ENCODE measurements at places on chromosomes 2 and 18.

GRCh38 chr2:65363879-65364666, 68.3 kb downstream of the SPRED2 start:
- DNase-seq: no peak

DNA sequence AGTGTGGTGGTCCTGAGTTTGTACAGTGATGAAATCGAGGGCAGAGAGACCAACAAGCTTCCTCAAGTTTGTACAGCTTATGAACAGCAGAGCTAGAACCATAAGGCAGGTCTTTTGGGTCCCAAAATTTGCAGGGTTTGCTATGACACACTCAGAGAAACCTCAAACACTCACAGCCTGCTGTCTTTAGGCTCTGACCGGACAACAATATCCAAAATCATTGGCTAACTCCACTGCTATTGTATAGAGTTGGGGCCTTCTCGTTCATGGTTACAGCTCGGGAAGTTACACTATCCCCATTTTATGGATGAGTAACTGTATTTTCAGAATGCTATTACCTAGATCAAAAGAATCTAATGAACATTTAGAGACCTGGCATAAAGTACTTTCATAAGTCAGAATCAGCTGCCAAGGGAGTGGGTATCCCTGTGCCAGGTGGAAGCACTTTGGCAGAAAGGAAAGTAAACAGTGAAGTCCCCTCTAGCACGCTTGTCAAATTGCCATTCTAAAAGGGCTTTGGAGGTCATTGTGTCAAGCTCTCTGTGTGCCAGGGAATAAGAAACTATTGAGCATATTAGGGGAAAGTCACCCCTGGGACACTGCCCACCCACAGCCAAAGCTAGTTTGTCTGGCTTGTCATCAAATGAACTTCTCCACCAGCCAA, 331.8 kb downstream of the ALK start:
- DNase-seq: no peak

DNA sequence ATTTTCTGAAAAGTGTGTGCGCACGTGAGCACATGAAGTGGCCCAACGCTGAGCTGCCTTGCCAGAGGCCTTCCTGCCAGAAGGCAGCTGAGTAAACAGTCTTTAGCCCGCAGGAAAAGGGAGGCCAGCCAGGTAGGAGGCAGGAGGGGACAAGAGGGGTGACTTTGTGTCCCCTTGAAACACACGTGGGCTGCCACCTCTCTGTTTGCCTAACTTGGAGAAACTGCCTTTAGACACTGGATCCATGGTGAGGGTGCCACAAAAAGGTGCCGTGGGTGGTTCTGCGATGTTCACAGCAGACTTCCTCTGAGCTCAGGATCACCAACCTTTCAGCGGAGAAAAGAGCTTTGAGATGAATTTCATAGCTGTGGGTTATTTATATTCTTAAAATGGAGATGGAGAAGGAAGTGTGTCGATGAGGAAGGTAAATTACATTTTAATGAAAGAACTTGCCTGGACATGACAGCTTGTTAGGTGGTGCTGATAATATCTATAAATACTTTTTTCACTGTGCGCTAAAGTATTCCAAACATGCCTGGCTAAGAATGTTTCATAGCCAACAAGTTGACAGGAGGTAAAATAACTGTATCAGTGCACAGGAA, 36.6 kb upstream of the ASB1 start:
- DNase-seq: peak; percentile 35

- DNase-seq: no peak
Observed at GRCh38 chr2:121564905-121565304, 34.2 kb downstream of the RNU4ATAC start.

DNA sequence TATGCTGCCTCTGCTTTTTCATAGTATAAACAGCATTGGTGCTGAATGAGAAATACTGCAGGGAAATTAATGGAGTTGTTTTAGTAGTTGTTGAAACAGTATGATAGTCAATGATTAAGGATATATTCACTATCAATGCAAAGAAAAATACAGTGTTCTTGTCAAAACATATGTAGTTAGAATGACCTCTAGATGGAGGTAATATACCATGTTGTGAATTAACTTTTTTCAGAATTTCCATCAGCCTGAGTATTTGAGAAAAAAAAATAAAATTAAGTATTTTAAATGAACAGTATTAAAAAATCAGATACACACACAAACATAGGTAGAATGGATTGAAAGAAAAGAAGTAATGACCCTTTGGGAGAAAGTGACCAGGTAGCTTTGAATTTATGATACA, 59.5 kb downstream of the RMDN2 start:
- no peak for DNase-seq

DNA sequence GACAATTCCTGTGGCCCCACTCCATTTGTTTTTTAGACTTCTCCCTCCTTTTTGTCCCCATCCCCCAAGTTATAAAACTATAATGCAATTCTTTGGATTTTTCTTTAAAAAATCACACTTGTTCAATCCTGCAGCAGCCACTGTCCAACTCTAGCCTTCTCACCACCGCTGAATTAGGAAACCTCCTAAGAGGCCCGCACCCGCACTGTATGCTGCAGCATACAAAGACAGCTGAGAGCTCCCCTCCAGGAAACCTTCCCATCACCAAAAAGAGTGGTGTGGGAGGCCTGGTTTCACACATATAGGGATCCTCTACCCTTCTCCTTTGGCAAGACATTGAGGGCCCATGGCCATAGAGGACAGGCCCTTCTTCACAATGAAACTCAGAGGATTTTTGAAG, 2.9 kb downstream of the PCGF1 start:
- no peak for DNase-seq

- DNase-seq: no peak
Observed at GRCh38 chr18:37540424-37541138, 25.0 kb downstream of the CELF4 start.

- DNase-seq: peak; percentile 77
Observed at GRCh38 chr18:6219116-6219717, 195.5 kb downstream of the L3MBTL4 start.

- peak; percentile 52 for DNase-seq
Observed at GRCh38 chr2:42513252-42513918, 19.6 kb upstream of the KCNG3 start.

DNA sequence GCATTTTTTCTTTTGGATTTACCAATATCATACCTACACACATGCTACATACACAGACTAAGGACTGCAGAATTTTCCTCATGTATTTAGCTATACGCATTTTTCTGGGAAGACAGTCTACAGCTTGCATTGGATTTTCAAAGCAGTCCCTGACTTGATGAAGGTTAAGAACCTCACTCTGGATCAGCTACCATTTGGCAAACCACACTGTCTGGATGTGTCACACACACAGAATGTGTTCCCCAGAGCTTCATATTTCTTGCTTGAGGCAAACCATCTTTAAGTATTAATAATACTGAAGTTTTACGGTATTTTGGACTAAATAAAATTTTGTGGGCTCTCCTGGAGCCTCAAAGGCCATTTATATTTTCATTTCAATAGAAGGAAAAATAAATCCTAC, 102.3 kb downstream of the TCF4 start:
- DNase-seq: no peak

DNA sequence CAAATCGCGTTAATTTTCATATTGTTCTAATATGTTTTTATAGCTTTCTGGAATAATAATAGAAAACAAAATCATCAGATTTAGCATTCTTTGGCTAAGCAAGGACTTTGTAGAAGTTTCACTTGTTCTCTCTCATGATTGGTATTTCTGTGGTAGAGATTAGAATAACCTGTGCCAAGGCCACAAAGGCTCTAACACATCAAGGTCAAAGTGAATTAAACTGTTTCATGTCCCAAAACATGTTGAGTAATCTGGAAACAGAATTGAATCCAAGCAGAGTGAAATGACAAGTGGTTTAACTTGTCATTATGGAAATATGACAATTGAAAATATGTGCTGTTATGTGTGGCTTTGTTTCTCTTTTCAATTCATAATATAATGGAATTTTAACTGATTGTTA, 617.4 kb downstream of the CCDC85A start:
- DNase-seq: no peak

- DNase-seq: no peak
Observed at GRCh38 chr2:120310136-120310535, 35.8 kb upstream of the INHBB start.

- no peak for DNase-seq
Observed at GRCh38 chr2:219612577-219613286, 14.7 kb upstream of the SLC4A3 start.

DNA sequence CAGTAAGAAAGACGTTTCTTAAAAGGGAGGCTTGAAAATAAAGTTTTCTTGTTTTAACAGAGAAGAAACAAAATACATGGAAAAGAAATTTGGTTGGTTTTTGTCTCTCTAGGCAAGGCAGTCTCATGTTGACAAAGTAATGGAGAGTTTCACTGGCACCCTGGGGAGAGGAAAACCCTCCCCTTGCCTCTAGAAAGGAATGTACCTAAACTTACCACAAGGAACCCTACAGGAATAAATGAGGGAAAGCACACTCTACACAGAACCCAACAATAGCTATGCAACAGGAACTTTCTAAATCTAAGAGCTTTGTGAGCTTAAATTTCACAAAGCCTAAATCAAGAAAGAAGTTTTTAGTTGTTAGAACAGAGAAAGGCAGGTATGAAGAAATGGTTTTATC, 37.0 kb downstream of the FIGN start:
- no peak for DNase-seq

GRCh38 chr2:21326152-21326551, 202.4 kb downstream of the TDRD15 start:
- DNase-seq: no peak

GRCh38 chr2:126720638-126721037, 64.7 kb downstream of the GYPC start:
- DNase-seq: no peak

DNA sequence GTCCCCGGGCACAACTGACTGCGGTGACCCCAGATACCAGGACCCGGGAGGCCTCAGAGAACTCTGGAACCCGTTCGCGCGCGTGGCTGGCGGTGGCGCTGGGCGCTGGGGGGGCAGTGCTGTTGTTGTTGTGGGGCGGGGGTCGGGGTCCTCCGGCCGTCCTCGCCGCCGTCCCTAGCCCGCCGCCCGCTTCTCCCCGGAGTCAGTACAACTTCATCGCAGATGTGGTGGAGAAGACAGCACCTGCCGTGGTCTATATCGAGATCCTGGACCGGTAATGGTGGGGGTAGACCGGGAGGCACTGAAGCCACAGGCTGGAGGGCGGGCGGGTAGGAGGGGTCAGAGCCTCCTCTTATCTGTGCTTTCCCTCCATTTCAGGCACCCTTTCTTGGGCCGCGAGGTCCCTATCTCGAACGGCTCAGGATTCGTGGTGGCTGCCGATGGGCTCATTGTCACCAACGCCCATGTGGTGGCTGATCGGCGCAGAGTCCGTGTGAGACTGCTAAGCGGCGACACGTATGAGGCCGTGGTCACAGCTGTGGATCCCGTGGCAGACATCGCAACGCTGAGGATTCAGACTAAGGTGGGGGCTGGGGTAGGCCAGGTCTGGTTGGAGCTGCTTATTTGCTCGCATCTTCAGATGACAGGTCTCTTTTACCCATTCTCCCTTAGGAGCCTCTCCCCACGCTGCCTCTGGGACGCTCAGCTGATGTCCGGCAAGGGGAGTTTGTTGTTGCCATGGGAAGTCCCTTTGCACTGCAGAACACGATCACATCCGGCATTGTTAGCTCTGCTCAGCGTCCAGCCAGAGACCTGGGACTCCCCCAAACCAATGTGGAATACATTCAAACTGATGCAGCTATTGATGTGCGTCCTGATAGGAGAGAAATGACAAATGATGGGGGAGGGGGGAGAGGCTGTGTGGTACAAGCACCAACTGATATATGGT, 780 bp downstream of the HTRA2 start:
- DNase-seq: peak; percentile 29

DNA sequence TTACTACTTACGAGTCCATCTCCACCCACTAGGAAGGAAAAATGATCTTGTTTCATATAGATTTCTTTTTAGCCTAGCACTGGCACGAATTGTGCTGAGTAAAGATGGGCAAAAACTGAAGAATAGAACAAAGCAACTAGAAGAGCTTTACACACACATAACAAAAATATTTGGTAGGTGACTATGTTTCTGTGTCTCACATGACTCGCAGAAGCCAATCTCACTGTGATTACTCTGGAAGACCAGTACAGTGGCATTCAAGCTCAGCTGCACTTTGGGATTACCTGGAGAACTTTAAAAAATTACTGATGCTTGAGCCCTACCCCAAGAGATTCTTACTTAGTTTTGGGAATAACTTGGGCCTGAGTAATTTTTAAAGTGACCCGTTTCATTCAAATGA, 378.7 kb downstream of the METTL4 start:
- DNase-seq: no peak

GRCh38 chr2:53724536-53724935, 43.1 kb upstream of the CHAC2 start:
- DNase-seq: no peak

DNA sequence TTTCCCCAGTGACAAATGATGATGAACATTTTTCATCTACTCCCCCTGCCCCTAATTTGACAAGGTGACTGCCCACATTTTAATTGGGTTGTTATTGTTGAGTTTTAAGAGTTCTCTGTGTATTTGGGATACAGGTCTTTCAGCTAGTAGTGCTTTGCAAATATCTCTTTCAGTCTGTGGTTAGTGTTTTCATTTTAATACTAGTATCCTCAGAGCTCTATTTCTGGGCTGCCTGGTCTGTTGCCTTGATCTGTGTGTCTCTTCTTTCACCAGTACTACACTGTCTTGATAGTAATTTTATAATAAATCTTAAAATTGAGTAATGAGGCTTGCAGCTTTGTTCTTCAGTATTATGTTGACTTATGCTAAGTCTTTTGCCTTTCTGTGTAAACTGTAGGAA, 19.7 kb downstream of the EIF5B start:
- no peak for DNase-seq

GRCh38 chr2:10342245-10342951, 39.7 kb downstream of the HPCAL1 start:
- no peak for DNase-seq

DNA sequence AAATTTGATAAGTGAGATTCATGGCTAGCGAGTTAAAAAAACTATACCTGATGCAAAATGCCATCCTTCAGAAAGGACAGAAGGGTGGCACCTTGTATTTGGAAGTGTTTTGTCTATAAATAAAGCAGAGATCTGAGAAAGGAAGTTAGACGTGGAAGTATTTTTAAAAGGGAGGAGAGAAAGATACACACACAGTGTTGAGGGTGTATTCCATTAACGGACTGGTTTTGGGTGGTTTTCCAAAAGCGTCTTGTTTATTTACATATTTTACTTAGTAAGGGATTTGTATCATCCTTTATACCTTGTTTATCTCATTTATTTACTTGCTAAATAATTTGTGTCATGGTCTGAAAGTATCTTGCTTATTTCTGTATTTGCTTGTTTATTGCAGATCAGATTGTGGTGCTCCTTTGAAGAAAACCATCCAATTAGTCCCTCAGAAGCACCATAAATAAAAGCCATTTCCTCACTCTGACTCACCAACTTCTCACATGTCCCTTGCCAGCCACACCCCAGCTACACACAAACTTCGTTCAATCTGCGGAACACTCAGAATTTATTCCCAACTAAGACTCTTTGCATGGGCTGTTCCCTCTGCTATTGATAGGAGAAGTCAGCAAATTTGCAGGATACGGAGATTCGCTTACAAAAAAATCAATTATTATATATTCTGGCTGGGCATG, 90.8 kb downstream of the FAM124B start:
- DNase-seq: no peak

- no peak for DNase-seq
Observed at GRCh38 chr18:46856973-46857372, 60.3 kb downstream of the PIAS2 start.

GRCh38 chr2:241019441-241020139, 21.2 kb downstream of the SNED1 start:
- no peak for DNase-seq

All from endothelial cell (in vitro differentiated cells).